ENCODE measurements at places on chromosomes 3 and 15.

DNA sequence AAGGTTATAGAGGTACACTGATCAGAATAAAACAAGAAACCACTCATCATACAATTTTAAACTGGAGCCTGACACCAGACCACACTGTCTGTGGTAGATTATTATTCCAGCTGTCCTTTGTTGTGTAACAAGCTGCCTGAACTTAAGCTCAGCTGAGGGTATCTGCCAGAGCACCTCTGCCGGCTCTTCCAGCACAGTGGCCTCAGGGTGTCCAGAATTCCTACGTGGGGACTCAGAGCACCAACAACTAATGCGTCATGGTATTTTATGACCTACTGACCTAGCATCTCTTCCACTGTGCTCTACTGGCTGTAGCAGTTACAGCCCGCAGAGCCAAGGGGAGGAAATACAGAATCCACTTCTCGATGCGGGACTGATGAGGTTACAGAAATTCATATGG lies 15.6 kb upstream of the RAF1 start:
- no peak for DNase-seq

DNA sequence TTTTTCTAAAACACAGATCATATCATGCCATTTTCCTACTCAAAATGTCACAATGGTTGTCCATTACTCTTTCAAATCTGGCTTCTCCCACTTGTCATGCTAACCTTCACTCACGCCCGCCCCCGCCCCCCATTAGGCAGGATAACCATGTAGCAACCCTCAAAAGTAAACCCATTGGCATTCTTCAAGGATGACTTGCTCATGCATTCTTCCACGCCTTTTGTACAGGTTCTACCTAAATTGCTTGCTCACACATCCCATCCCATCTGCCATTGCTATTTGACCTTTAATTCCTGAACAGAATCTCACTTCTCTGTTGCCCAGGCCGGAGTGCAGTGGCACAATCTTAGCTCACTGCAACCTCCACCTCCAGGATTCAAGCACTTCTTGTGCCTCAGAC lies 389.3 kb downstream of the MCTP2 start:
- DNase-seq: no peak

GRCh38 chr15:75684648-75685047 lies 28.0 kb downstream of the CSPG4 start:
- DNase-seq: no peak

DNA sequence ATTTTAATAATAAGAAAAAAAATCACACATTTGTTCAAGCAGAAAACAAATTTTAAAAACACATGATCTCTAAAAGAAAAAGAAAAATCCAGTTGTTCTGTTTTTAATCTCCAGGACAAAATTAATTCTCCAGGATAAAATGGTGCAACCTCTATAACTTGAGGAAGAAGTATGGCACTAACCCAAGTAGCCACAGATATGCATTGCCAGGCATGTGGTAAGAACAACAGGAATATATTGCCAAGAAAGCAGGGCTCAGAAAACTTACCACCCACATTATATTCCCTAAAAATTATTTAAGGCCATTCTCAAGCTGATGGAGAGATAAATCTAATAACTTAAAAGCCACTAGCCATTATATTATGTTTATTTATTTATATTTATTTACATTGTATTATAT lies 295.7 kb upstream of the TMCO5A start:
- no peak for DNase-seq

GRCh38 chr15:56817321-56818080 lies 84.2 kb upstream of the ZNF280D start:
- no peak for DNase-seq

DNA sequence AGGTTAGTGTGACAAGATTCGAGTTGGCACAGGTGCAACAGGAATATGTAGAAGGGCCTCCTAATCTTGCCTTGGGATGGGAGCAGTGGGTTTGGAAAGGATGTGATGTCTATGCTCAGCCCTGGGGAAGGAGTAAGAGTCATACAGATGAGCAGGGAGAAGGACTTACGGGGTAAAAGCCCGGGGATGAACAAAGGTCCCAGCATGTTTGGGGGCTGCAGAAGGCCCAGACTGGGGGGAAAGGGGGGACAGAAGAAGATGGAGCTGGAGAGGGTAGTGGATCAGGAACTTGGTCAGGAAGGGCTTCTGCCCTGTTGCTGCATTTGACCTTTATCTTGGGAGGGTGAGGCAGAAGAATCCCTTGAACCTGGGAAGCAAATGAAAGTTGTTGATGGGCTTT lies 240.1 kb upstream of the ST8SIA2 start:
- DNase-seq: no peak
